ENCODE measurements at places on chromosomes 13 and 19.

GRCh38 chr13:106286811-106287210 is 248.7 kb downstream of the EFNB2 start:
- no peak for DNase-seq

- no peak for DNase-seq
These were observed 32.1 kb upstream of the DCLK1 start for GRCh38 chr13:36163286-36163685.

DNA sequence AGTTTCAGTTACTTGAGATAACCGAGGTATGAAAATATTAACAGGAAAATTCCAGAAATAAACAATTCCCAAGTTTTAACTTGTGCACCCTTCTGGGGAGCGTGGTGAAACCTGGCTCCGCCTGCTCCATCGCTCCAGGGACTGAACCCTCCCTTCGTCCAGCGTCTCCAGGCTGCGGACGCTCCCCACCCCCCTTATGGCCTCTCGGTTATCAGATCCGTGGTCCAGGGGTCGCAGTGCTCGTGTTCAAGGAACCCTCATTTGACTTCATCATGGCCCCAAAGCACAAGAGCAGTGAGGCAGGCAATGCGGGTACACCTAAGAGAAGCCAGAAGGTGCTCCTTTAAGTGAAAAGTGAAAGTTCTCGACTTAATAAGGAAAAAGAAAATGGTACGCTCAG is 71.1 kb downstream of the ATP11A start:
- DNase-seq = no peak

DNA sequence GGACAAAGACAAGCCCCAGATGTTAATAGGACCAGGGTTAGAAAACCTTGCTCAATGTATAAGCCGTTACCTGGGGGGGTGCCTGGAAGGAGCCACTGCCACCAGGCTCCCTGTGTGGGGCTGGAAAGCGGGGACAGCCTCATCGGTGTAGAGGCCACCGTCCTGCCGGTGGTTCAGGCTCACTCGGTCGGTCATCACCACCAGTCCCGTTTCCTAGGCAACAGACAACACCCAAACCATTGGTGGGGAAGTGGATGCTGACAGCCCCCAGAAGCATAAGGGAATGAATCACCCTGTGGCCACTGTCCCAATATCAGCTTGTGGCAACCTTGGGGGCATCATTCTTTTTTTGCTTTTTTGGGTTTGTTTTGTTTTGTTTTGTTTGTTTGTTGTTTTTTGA is 55.8 kb downstream of the CPAMD8 start:
- DNase-seq = no peak

DNA sequence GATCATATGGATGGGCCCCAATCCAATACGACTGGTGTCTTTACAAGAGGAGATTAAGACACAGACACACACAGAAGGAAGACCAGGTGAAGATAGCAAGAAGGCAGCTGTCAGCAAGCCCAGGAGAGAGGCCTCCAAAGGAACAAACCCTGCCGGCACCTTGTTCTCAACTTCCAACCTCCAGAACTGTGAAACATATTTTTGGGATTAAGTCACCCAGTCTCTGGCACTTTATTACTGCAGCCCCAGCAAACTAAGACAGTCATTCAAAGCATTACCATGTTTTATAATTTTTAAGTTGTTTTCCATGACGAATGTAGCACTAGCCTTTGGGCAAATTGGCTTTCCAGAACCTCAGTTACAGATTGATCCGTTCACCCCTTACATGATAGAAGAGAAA is 11.3 kb downstream of the STARD13 start:
- DNase-seq = no peak

DNA sequence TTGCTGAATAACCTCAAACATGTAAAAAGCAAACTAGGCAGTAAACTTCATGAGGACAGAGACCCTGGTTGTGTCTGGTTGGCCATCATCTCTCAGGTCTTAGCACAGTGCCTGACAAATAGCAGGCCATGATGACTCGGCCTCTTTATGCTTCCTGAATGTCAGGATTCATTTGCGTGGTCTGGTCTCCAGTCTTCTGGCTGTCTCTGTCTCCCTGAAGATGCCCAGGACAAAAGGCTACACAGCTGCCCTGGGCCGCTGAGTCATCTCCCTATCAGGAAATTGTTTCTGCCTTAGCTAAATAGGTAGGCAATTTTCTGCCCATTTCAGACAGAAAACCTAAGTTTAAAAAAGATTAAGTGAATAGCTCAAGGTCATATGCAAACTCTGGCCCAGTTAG is 84.1 kb upstream of the FNDC3A start:
- no peak for DNase-seq

GRCh38 chr13:113974304-113975281 is 717 bp upstream of the C13orf46 start:
- no peak for DNase-seq

- DNase-seq = no peak
These were observed 191.9 kb upstream of the MIR17HG start for GRCh38 chr13:91155512-91156114.

DNA sequence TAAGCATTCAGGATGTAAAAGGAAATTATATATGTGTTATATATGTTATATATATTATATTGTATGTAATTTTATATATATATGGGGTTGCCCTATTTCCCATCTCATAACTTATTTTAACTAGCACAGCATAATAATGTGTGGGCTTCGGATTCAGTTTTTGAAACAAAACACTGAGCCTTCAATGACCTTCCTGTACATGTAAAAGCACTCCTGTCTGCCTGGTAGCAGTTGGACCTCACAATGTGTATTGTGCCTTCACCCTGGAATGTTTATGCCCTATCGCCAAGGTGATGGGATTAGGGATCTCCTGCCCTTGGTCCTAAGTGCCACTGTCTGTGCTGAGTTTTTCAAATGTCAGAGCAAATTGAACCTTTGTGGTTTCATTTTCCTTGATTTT is 968.8 kb downstream of the TUBA3C start:
- no peak for DNase-seq

DNA sequence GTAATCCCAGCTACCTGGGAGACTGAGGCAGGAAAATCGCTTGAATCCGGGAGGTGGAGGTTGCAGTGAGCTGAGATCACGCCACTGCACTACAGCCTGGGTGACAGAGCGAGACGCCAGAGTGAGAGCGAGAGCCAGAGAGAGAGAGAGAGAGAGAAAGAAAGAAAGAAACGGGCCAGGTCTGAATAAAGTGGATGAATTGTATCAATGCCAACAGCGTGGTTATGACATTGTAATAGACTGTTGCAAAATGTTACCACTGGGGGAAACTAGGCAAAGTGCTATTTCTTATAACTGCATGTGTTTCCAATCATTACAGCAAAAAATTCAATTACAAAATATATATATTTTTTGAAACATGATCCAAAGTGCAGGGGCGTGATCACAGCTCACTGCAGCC is 11.8 kb upstream of the BTBD2 start:
- DNase-seq = no peak

All from stimulated activated naive CD4-positive, alpha-beta T cell (primary cell).